ENCODE measurements at places on chromosomes 1 and 21.

DNA sequence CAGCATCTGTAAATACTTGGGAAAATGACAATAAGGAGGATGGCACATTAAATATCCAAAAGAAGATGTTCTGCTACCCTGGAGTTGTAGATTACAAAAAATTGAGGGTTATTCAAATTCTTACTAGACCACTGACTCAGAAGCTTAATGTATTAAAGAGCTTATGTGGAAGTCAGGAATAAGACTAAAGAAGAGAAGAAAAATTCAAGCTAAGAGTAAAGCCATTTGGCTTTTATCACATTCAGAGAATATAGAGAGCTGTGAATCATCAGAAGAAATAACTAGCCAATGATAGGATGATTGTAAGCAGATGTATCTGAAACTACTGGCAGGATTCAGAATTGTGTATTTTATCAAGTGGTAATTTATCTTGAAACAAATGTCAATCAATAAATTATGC, 237.0 kb downstream of the TBX15 start:
- DNase-seq: no peak

- no peak for DNase-seq
These were observed 110.3 kb downstream of the MRPL39 start for GRCh38 chr21:25496825-25497482.

- DNase-seq: no peak
These were observed 52.5 kb upstream of the TINAGL1 start for GRCh38 chr1:31523769-31524168.

GRCh38 chr1:213512316-213512715, 461.3 kb downstream of the RPS6KC1 start:
- DNase-seq: no peak

DNA sequence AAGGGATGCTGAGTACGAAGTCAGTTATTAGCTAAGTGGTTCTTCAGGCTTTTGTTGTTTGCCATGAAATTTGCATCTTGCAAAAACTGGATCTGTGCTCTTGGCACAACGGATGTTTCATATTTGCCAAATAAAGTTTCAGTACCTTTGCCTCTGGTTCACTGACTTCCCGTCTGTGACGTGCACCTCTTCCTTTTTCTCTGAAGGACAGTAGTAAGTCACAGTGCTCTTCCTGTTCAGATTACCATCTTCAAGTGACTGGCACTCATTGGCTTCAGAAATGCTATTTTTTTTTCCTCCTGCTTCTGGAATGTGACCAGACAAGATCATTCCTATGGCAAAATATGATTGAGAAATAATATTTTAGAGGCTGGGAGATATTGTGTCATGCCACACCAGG, 75.9 kb upstream of the GREM2 start:
- no peak for DNase-seq

DNA sequence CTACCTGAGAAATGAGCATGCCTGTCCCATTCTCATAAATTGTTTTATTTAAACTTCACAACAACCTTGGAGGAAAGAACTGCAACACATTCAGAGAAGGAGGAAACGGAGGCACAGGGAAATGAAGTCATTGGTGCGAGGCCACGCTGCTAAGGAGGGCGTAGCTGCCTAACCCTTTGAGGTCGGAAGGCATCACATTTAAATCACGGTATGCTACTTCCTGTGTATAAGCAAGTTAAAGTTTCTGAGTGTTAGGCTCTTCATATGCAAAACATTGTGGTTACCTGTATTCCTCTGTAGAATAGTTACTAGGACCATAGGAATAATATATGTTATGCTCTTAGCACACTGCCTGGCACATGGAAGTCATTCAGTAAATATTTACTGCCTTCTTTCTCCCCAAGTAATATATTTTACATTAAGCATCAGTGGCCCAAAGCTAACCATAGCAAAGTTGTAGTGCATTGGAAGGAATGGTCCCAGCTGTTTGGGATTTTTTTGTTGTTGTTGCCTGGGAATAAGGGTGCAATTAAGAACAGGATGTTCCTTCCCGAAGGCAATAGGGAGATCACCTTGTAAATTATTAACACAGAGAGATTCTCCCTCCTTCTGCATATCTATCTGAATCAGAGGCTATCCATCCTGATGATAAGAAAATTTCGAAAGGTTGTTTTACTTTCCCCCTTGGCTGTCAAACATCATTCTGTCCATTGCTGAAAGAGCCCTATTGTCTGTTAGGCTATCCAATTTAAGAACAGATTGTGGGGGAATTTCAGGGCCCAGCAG, 192.2 kb upstream of the C8B start:
- no peak for DNase-seq

GRCh38 chr1:116403496-116404136, 30.6 kb downstream of the ATP1A1 start:
- DNase-seq: no peak

GRCh38 chr21:44028287-44028659, 16.2 kb downstream of the TRAPPC10 start:
- no peak for DNase-seq

- DNase-seq: no peak
These were observed 141.3 kb upstream of the IGSF21 start for GRCh38 chr1:17966341-17966740.

- no peak for DNase-seq
These were observed 7.4 kb downstream of the GPR25 start for GRCh38 chr1:200880212-200880611.

DNA sequence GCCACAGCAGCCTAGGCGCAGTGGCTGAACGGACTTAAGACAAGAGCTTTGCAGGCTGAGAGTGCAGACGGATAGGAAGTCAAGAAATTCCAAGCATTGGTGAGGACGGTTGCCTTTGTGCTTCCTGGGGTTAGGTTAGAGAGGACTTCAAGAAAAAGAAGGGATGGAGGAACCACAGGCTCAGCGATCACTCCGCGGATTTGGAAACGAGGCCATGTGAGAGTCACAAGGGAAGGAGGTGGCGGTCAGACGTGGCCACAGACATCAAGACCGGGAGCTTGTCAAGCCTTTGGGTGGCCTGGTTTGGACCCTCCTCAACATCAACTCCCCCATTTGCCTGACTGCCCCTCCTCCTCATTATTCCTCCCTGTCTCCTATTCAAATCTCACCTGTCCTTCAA, 62.3 kb downstream of the NID1 start:
- no peak for DNase-seq

Measured in naive thymus-derived CD8-positive, alpha-beta T cell (primary cell).